ENCODE measurements at places on chromosomes 1 and 21.

DNA sequence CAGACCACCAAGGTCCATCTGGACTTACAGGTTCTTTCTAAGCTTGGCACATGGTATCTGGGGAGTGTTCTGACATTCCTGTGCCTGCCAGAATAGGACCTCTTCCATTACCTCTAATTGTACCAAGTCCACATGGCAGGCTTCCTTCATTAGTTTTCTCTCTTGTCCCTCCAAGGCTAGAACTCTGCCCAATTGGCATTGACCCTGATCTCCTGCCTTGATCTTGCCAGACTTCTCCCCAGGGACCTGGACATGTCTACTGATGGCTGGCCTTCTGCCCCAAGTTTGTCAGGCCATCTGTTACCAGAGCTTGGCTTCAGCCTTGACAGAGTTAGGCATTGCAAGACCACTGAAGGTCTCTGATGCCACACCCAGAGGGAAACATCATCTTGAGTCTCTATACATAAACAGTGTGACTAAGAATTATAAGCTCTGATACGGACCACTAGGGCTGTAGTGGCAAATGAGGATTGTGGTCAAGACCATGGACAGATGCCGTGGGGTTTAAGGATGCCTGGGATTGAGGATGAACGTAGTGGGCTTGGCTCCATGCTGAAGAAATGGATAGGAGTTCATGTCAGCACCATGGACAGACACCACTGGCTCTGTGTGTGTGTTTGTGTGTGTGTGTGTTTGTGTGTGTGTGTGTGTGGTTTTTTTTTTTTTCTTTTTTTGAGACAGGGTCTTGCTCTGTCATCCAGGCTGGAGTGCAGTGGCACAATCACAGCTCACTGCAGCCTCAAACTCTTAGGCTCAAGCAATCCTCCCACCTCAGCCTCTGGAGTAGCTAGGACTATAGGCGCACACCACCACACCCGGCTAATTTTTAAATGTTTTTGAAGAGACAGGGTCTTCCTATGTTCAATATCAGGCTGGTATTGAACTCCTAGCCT lies 19.5 kb upstream of the PSMB2 start:
- DNase-seq: no peak

DNA sequence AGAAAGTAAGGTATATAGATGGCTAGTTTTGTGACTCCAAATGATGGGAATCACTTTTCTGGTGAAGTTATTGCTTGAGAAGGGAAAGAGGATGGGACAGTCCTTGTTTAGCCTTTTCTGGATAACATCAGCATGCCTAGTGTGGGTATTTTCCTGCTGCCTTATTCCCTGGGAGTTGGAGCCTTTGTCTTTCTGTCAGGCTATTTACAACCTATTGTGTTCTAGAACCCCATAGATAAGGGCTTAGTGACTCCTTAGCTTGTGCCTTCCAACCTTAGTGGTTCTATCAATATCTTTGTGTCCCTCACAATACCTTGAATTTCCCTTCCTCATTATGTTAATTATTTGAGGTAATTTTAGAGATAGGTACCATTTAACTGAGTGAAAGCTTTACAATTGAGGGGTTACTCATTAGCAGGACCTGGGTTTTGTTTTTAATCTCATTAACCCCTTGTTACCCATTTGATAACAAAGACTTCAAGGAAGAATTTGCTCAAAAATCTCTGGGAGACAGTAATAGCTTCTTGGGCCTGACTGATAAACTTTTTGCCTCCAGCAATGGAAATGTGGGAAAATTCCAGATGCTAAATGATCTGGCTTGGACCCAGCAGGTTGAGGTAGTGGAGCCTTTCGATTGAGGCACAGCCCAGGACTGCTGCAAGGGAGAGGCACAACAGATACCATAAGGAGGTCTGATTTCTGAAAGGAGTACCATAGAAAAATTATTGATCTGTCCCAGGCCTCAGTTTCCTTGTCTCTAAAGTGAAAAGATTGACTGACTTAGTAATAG lies 49.0 kb downstream of the CACHD1 start:
- DNase-seq: no peak

GRCh38 chr1:162859191-162859590 lies 1.8 kb downstream of the CCDC190 start:
- DNase-seq: no peak

GRCh38 chr1:89739013-89739843 lies 81.6 kb upstream of the LRRC8D start:
- no peak for DNase-seq

- DNase-seq: no peak
Observed at GRCh38 chr1:216953495-216953894, 230.3 kb upstream of the ESRRG start.

- no peak for DNase-seq
Observed at GRCh38 chr1:80509965-80510522, 1290.7 kb upstream of the ADGRL2 start.

DNA sequence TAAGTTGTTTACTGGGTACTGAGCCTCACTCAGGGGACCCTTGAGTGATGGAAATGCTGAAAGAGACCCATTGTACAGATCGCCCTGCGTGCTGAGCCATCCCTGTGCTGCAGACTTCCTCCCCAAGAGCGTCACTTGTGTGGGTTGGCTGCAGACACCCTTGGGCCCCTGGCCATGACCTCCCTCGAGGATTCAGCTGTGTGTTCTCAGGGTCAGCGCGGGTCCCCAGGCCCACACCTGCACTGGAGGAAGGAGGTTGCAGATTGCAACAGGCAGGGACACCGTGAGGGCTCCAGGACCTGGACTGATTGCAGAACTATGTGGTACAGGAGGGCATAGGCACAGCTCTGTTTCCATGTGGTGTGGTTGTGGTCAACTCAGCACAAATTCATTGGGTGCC lies 4.4 kb downstream of the SNAP47 start:
- DNase-seq: no peak

DNA sequence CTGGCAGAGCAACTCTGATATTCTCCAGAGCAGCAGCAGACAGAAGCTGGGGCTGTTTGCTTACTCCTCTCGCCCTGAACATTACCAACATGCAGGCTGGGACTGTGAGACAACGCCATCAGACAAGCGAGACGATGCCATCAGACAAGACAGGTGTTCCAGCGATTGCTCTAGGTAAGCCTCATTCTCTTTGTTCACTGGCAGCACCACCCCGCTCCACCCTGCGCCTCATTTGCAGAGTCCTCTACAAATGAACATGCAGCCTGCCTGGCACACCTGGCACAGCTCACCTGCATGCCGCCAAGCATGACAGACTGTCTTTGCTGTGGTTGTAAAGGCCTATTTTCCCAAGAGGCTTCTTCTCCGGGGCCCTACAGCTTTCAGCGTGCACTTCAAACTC lies 346.2 kb downstream of the SMYD3 start:
- DNase-seq: no peak

DNA sequence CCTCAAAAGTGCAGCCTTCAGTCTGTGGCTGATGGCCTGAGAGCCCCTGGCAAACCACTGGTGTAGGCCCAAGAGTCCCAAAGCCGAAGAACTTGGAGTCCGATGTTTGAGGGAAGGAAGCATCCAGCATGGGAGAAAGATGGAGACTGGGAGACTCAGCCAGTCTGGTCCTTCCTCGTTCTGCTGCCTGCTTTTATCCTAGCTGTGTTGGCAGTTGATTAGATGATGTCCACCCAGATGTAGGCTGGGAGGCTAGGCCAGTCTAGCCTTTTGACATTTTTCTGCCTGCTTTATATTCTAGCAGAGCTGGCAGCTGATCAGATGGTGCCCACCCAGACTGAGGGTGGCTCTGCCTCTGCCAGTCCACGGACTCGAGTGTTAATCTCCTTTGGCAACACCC lies 1.1 kb upstream of the LYPD8 start:
- DNase-seq: no peak

DNA sequence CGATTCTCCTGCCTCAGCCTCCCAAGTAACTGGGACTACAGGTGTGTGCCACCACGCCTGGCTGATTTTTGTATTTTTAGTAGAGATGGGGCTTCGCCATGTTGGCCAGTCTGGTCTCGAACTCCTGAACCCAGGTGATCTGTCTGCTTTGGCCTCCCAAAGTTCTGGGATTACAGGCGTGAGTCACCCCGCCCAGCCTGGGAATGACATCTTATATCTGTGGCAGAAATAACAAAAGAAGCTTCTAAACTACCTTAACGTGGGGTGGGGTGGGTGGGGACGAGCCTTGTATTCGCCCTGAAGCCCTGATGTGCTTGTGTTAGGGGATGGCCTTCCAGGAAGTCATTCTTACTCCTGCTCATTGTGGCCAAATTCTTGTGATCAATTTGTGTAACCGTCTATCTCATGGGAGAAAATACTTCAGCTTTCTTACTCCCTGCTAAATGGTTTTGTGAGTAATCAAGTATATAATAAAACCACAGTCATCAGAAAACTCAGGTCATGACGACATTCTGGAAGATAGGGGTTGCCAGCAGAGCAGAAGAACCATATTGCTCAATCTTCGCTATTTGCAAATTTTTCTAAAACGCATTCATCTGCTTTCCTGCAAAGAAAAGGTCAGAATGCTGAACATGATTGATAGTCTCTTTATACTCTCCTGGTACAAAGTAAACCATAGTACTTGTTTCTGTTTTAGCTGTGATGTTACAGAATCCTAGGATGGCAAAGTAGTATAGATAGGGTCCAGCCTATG lies 63.2 kb downstream of the DIRAS3 start:
- no peak for DNase-seq

DNA sequence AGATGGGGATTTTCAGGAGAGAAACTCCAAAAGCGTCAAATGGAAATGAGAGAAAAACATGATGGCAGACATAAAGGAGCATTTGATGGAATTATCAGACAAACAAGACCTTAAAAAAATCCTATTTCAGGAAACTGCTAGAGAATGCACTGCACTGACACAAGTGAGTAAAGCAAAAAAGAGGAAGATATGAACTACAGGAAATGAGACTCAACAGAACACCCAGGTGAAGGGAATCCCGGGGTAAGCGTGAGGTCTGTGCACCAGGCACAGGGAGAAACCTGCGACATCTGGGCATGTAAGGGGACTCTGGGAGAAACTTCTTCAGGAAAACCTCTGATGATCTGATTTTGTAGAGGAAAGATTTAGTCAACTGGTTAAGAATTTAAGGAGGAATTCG lies 2.8 kb downstream of the TARBP1 start:
- no peak for DNase-seq

DNA sequence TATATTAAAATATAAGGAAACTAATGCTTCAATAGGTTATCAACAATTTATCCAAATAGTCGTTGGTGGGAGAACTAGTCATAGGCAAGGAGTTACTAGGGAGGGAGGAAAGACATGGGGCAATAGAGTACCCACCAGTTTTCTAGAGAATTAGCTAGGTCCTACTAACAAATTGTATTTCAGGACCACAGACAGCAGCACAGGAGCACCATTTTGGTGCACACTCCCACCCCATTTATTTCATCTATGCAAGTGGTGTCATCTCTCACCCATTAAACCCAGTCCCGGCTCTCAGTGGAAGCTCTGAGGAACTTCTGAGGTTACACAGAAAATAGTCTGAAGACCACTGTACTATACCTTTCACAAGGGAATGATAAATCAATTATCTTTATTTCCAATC lies 89.0 kb upstream of the BCAR3 start:
- DNase-seq: no peak

DNA sequence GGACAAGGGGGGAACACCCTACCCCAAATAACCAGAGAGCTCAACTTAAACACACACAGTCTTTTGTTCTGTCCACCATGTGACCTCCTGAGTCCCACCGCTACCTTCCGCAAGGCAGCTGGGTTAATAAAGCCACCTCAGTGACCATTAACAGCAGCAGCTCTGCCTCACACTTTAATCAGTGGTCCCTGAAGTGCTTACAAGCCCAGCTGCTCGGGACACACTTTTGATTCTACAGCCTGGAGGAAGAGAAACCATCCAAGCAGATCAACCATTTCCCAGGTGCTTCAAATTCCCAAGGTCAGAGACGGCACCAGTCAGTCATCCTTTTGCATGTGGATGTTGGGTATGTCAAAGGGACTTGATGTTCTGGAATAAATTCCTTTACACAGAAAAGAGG lies 70.1 kb downstream of the KCNJ15 start:
- no peak for DNase-seq

DNA sequence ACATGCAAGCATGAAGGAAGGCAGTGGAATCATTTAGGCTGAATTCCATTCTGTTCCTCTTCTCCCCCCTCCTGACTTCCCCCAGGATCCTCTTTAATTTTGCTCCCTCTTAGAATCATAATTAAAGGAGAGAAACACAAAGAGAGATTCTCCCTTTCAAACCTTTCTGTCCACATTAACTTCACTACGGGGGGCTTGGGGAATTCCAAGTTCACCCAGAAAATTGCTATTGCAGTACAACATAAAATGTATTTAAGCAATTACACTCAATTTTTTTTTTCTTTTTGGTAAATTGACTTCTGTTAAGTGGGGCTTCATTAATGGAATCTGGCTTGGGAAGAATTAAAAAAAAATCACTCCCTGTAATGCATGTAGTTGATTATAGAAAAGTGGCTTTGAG lies 13.4 kb upstream of the HMGB4 start:
- DNase-seq: no peak

All from stimulated activated CD8-positive, alpha-beta memory T cell treated with anti-CD3 and anti-CD28 coated beads, Interleukin-2, amount 100 ng/mL, for 1 hour (primary cell).